ENCODE measurements at places on chromosomes 5 and 9. TPM values are rescaled to one million over a fixed set of nuclear protein-coding genes. Genes with fewer than 3 reads are reported as not detected.

The CCDC152 gene
- total RNA-seq = 0.33 TPM

The PRDM9 gene
- total RNA-seq = not detected

The EIF4E1B gene
- total RNA-seq = not detected

The PCDHA11 gene
- 0.21 TPM for total RNA-seq

The TAF11L5 gene
- not detected for total RNA-seq

The OLFM1 gene
- total RNA-seq = 0.17 TPM

The LCP2 gene
- total RNA-seq = not detected

The TMC1 gene
- not detected for total RNA-seq

The ARSK gene
- total RNA-seq = 6.3 TPM

The CEMIP2 gene
- total RNA-seq = 398 TPM

The SKP2 gene
- 39.3 TPM for total RNA-seq

The PRLR gene
- total RNA-seq = 0.17 TPM

The EPB41L4B gene
- total RNA-seq = 4.8 TPM

The MAST4 gene
- 108 TPM for total RNA-seq

The PCDHB5 gene
- 0.12 TPM for total RNA-seq

The NUTM2G gene
- not detected for total RNA-seq

The OBP2B gene
- 0.50 TPM for total RNA-seq
